ENCODE measurements at places on chromosomes 1 and 21.

- no peak for DNase-seq
Observed at GRCh38 chr1:231606712-231607111, 19.9 kb upstream of the DISC1 start.

- DNase-seq, result no peak
Observed at GRCh38 chr1:166064313-166064926, 102.4 kb downstream of the FAM78B start.

DNA sequence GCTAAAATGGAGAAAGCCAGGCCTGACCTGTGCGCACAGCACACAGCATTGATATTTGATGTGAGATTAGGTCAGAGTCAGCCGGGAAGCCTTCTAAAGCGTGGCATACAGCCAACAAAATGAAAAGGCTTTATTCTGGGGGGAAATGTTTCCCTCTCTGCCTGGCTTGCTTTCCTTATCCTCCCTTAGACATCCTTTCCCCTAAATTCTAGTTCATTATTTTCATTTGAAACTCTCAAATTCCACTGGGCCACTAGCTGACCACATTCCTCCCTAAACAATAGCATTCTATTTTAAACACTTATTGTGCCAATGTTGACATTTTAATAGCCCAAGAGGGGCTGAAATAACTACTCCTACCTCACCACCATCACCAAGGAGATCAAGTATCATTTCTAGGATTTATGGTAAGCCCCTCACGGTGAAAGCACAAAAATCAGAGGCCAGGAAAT is 49.4 kb downstream of the LEPR start:
- no peak for DNase-seq

GRCh38 chr1:59266180-59266926 is 30.5 kb upstream of the FGGY start:
- no peak for DNase-seq

GRCh38 chr21:19490481-19490880 is 1086.9 kb upstream of the TMPRSS15 start:
- DNase-seq, result no peak

DNA sequence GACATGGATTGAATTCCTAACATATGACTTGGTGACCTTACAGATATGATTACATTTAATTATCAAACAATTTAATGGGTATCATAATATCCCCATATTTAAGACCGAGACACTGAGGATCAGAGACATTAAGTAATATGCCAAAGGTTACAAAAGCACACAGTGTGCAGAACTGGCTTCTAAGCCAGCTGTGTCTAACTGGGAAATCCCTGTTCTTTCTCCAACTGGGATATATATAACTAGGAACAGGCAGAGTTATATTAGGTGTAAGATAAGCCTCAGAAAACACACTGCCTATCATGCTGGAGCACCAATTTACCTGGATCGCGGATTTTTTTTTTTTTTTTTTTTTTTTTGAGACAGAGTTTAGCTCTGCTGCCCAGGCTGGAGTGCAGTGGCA is 88.3 kb upstream of the ADGRL2 start:
- DNase-seq, result no peak

DNA sequence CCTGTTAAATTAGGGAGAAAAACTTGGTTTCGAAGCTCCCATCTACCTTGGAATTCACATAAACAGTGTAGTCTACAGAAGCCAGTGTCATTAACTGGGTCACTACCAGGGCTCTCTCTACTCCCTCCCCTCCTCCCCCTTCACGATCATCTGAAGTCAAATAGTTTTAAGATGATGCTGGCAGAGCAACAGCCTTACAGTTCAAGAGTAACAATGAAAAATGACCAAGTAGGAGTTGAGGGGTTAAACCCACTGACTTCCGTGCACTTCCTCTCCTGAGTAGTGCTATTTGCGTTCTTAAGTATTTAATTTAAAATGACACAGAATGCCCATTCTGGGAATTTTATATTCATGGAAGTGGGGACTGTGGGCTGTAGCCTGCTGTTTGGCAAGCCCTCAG is 236.9 kb downstream of the SIPA1L2 start:
- no peak for DNase-seq

DNA sequence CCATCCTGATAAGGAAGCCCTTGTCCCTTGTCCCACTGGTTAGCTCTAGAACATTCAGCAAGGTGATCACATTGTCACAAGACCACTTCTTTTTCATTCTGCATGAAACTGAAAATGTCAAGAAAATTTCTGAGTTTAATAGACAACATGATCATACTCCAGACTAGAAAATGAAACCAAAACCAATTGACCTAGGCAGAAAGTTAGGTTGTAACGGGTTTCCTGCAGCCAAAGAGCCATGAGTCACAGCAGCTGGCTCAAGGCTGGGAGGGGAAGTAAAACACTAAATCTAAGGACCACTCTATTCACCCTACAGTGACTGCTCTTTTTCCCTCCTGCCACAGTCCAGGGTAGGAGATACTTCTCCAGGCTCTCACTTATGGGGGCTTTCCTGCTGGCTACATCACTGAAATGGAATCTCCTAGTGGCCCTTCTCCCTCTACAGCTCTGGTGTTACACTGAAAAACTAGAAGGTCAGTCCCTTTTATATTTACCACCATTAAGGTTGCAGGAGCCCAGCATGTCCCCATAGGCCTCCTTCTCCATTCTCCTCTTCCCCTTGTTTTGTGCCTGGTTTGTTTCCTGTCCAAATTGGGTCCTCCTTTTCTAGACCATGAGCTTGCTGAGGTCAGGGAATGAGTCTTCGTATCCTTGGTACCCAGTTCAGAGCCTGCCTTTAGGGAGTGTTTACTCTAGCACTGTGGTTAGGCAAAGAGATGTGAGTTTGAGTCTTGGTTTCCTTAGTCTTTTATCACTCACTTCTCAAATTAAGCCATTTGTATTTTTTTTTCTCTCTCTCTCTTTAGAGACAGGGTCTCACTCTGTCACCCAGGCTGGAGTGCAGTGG is 236.5 kb upstream of the JUN start:
- no peak for DNase-seq

DNA sequence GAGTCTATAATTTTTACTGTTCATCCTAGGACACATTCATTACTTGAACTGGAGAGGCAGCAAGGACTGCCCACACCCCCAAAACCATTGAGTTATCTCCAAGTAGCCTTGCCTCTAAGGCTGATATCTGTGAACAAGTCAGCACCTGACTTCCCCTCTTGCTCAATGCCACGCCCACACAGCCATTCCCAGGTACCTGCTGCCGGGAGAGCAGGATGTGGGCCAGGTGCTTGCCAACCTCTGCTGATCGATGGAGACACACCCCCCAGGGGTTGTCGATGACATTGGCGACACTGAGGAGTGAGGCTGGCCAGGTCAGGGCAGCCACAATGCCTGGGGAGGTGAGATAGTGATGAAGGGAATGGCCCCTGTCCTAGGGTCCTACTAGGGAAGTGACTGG is 60.1 kb downstream of the TMCO4 start:
- no peak for DNase-seq

- no peak for DNase-seq
Observed at GRCh38 chr1:156712626-156713025, 7.2 kb upstream of the CRABP2 start.

DNA sequence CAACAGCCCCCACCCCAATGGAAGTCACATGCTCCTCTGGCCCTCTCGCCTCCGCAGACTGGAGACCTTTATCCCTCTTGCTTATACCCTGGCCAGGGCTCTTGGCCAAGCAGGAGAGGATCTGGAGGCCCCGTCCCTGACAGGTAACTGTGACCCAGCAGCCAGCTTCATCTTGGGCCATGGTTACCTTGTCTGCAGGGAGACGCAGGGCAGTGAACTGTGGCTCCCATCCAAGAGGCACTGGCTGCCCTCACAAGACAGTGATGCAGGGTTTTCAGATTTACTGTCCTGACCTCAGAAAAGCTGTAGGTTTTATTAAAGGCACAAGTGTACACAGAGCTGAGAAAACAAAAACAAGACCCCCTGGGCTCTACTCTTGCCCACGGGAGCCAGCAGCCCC is 96.7 kb upstream of the KLHDC7A start:
- peak; percentile 21 for DNase-seq

DNA sequence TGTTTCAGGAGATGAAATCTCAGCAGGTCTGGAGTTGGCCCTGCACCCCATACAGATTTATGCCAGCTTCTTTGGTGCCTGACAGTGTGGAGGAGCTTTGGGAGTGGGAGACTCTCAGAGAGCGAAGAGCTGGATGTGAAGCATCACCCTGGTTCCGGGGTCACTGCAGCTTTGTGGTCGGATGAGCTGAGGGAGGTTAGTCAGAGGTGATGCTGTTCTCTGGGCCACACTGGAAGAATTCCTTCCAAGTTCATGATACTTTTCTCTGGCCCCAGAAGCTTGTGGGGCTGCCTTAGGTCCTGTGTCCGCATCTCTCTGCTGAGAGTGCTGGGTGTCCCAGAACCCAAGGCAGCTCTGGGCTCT is 467.8 kb downstream of the CAMTA1 start:
- no peak for DNase-seq

DNA sequence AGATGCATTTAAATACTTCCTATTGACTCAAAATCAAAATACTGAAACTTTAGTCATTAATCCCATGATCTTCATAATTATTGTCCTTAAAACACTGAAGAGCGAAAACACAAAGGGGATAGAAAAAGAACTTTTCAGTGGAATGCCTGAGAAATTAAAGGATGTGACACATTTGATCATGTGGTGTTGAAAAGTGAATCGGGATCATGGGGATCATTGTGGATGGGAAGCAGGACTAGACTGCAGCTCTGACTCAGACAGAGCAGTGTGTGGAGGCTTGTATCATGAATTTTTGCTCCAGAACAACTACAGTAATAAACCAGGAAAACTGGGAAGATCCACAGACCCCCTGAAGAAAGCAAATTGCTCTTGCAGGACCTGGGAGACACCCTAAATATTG is 161.1 kb upstream of the CXADR start:
- DNase-seq, result no peak

GRCh38 chr1:185444676-185445075 is 127.6 kb upstream of the IVNS1ABP start:
- no peak for DNase-seq

- no peak for DNase-seq
Observed at GRCh38 chr1:62597281-62597680, at the start of gene ANGPTL3. ANGPTL3 (plus strand) TSS chr1:62597520; CDS start chr1:62597567, 47 bp downstream.

DNA sequence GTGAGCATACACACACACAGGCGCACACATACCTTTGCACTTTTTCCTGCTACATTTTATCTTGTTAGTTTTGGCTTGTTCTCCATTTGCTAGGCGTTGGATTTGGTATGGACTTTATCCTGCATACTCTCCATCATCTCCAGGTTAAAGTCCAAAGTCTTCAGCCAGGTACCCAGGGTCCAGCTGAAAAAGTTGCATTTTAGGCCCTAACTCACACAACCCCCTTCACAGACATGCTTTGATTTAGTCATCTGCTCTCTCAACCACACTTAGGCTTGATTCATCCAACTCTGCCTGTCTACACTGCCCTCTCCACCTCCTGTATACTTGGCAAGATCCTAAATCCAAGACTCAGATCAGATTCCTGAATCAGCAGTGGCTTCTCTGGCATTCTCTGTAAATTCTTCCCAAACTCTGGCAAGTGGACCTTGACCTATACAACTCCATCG is 10.7 kb upstream of the LAMB3 start:
- no peak for DNase-seq

- no peak for DNase-seq
Observed at GRCh38 chr1:213783893-213784292, 203.9 kb upstream of the PROX1 start.

DNA sequence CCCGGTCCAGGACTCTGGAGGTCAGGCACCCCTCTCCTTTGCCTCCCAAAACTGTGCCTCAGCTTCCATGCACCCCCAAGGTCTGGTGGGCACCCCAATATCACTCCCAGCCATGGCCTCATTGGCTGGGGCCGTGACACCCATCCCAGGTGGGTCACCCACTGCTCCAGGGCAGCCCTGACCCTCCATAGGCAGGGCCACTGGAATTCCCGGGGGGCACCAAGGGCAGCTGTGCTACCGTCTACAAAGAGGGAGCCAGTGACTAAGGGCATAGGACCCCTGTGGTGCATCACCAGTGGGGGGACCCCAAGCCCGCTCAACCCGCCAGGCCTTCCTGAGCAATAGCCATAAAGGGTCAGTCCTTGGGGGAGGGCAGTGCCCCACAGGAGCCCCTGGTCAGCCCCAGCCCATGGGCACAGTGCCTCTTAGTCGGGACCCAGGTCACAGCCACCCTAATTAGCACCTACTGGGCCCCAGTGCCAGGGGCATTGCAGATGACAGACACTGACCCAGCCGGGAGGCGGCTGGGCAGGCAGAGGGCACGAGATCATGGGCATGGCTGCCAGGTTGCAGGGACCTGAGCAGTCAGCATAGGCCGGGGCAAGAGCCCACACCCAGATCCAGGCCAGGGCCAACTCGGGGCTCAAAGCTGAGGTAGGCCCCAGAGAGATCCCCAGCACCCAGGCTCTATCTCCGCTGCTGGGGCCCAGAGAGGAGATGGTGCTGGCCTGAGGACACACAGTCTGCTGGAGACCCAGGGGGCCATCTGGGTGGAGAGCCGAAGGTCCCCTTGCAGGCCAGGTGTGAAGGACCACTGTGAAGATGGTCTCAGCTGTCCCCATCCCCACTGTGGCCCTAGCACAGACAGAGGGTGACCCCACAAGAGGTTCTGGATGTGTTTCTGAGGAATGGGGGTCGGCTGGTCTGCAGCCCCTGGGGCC is 19.0 kb upstream of the ARF1 start:
- DNase-seq, result no peak

DNA sequence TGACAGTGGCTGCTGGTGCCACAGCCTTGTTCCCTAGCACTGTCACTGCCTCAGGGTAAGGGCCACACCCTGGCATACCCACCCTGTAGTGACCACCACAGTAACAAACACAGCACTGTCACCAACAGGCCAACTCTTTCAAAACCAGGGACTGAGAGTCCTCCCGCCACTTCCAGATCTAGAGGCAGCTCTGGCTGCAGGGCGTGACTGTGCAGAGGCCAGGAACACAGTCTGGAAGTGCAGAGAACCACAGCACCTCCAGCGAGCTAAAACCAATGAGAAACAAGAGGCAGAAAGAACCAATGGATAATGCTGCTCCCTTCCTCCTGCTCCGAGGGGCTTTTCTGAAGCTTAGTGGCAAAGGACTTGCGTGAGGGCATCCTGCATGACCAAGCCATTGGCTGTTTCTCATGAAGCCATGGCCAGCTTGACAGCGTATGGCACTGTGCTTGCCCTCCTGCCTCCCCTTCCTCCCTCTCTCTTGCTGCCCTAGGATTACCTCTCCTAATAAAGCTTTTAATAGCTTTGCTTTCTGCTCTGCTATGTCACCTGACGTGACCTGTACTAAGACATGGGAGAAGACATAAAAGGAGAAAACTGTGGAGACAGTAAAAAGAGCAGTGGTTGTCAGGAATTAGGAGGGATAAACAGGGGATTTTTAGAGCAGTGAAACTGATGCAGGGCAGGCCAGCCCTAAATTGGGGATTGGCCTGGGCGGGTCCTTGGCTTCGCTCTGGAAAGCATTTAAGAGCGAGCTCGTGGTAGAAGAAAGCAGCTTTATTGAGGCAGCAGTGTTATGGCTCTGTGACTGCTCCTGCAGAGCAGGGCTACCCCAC is 7.2 kb downstream of the PARP1 start:
- no peak for DNase-seq

- no peak for DNase-seq
Observed at GRCh38 chr1:192601143-192601542, 25.6 kb downstream of the RGS1 start.

DNA sequence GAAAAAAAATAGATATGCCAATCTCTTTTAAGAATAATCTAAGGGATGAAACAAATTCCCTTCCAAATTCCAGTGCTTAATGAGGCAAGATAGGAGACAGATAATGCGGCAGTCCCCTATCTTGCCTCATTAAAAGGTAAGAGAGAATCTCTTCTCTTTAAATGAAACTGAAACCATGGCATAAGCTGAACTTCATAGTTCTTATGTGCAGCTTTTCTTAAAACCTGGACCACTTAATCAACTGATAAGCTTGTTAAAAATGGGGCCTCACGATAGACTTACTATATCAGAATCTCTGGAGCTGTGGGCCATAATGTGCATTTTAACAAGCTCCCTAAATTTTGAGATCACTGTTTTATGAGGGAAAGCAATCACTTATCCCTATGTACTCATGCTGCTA is 79.2 kb downstream of the NIBAN1 start:
- DNase-seq, result no peak

Measured in right kidney (tissue), 9 donors.